Activated naive CD4-positive, alpha-beta T cell treated with anti-CD3 and anti-CD28 coated beads for 36 hours (primary cell): ENCODE measurements at places on chromosomes 4 and X. TPM values are rescaled to one million over a fixed set of nuclear protein-coding genes. Genes with fewer than 3 reads are reported as not detected.

GRCh38 chr4:96260064-96260682 lies 420.3 kb downstream of the PDHA2 start:
- no peak for DNase-seq

GRCh38 chr4:675036-675882 lies 917 bp downstream of the MYL5 start:
- DNase-seq, result peak; percentile 26

GSTCD gene
- 18.2 TPM for total RNA-seq

DNA sequence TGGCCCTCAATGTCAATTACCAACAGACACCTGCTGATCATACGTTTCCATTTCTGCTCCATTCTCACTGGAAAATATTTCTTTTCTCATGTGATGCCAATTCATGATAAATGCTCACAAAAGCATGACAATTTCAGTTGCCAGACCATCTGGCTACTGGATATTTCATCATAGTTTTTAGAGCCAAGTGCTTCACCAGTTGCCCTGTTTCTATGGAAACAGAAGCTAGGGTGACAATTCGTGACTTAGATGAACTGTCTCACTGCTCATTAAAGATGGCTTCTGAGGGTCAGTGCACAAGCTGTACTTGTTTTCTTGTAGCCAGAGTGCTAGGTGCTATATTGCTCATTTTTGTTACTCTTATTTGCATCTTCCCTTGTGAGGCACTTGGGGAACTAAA lies 184.9 kb downstream of the COMMD8 start:
- DNase-seq, result no peak

STOX2 gene
- total RNA-seq, result not detected

XK gene
- not detected for total RNA-seq

PABPC1L2A gene
- total RNA-seq, result not detected

DNA sequence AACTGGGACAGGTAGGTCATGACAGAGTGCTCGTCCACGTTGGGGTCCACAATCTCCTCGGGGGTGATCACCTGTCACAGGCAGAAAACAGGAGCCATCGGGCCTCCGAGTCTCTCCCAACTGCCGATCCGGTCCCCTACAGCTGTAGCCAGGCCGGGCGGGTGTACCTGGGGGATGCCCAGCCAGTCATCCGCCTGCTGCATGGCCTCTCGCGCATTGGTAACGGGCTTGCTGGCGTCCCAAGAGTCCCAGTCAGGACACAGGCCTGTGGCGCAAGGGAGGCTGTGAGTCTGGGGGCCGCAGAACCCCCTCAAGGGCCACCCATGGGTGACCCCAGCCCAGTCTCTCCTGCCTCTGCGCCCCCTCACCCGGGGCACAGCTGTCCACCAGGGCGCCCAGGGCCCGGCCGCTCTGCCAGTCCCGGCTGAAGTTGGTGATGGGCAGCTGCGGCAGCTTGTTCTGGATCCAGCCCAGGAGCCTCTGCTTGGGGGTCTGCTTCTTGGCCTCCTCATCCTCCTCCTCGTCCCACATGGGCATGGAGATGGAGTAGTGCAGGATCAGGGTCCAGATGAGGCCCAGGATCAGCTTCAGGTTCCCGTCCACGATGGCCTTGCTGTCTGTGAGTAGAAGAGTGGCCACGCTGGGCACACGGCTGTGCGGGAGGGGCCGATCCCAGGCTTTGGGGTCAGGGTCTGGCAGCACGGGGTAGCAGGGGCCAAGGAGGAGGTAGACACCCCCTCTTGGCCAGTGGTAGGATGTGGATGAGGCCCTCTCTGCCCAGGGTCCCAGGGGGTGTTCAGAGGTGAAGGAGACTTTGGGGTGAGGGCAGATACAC lies 6.7 kb downstream of the FLNA start:
- no peak for DNase-seq

DNA sequence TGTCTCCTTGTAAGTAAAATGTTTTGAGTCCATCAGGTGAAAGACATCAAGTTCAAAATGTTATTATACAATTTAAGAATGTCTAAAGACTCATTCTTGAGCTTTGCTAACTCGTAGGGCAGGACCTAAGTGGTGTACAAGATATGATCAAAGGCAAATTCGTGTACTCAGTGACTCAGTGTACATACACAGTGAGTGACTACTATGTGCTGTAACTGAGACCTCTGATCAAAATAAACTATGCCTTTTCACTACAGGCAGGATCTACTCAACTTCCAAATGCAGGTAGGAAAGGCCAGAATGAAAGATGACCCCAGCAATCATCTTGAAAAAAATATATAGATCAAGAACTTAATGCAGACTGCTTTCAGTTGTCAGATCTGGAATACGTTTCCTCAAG lies 49.9 kb downstream of the ADGRG2 start:
- DNase-seq, result no peak

GRCh38 chr4:90990284-90990683 lies 863.1 kb downstream of the CCSER1 start:
- no peak for DNase-seq

DNA sequence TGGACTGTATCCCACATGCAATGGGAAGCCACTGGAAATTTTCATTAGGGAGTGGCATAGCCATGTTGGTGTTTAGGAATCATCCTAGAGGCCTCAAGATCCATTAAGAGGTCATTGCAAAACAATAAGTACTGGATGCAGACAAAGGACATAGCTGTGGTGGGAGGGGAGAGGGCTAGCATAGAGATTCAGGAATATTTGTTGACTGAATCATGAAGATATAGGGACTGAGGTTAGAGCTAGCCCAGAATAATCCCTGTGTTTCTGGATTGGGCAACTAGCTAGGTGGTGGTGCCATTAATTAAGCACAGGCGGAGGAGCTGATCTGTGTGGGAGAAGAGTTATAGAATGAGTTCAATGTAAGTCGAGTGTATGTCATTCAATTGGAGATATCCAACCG lies 135.0 kb downstream of the RAB28 start:
- DNase-seq, result no peak

DNA sequence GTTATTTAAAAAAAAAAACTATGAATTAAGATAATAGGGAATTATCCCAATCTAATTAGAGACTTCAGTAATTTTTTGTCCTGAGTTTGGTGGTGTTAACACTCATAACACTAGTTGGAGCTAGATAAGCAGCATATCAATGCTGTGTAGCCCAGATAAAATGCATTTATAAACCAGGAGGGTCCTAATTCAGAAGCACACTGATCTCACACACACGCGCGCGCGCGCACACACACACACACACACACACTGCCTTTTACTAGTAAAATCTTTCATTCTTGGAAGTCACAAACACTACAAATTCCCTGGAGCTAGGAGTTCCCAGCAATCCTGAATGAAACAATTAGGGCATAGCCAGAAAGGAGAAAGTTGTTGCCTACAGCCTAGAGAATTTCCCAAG lies 3.2 kb downstream of the UNC5C start:
- no peak for DNase-seq

ZNF711 gene
- 1.0 TPM for total RNA-seq

NRK gene
- total RNA-seq, result not detected

DNA sequence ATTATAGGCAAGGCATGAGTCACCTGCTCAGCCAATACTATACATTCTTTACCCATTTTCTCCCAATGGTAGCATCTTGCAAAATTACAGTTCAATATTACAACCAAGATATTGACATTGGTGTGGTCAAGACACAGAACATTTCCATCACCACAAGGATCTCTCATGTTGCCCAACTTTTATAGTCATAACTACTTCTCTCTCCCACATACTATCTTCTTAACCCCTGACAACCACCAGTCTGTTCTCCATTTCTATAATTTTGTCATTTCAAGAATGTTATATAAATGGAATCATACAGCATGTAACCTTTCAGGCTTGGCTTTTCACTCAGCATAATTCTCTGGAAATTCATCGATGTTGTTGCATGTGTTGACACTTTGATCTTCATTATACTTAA lies 144.9 kb downstream of the ENOX2 start:
- DNase-seq, result no peak

DNA sequence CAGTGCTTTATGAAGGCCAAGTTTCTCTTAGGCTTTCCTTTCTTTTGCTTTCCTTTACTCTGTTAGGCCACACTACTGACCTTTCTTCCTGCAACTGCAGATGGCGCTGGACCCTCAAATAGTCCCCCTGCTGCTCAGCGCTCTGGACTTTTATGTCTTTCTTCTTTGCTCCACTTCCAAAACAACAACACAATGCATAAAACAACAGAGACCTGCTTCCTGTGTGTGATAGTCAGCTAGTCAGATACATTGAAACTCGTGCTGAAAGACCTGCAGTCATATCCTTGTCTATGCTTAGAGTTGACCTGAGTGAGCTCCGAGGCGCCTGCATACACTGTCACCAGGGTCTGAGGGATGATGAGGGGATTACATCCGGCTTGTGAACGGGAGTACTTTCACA lies 108.9 kb upstream of the TEX13D start:
- DNase-seq, result peak; percentile 52

SLC25A4 gene
- 5.0 TPM for total RNA-seq

DNA sequence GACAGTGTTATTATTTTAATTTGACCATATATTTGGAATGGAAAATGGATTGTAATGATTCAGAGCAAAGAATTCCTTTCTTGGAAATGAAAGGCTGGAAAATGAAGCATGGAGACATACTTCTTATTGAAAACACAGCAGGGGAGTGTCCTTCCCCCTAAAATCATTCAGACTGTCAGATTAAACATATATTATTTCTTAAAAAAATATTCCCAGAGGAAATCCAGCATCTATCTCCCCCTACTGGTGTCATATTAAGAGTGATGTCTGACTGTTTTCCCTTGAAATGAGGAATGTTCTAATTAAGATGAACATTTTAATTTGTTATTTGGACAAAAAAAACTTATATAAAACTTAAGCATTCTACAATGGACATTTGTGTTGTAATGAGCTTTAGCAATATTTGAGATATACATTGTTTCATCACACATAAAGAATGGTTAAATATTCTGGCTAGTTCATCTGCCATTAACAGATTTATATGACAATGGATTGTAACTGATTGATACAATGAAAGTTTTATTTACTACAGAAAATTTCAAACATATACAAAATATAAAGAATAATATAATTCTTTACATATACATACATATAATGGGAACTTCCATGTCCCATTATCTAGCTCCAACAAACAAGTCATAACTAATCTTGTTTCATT lies 264.6 kb downstream of the SPRY1 start:
- no peak for DNase-seq

- no peak for DNase-seq
These were observed 83.2 kb downstream of the GPR143 start for GRCh38 chrX:9682456-9682855.
